ENCODE measurements at places on chromosomes 1 and 21.
A peak's percentile ranks its signal among the peaks of the same experiment; 100 is the strongest.

GRCh38 chr1:28208818-28209441 is 23.9 kb downstream of the DNAJC8 start:
- DNase-seq: peak; percentile 63

- no peak for DNase-seq
These were observed 7.3 kb upstream of the TARS2 start for GRCh38 chr1:150479927-150480352.

- DNase-seq: no peak
These were observed 18.8 kb downstream of the TMCC2 start for GRCh38 chr1:205246351-205247119.

GRCh38 chr1:35619237-35620121 is 21.8 kb downstream of the PSMB2 start:
- DNase-seq: no peak

- DNase-seq: no peak
These were observed 742 bp downstream of the TMEM222 start for GRCh38 chr1:27322569-27323240.

GRCh38 chr1:55670331-55671082 is 455.3 kb upstream of the USP24 start:
- DNase-seq: no peak

DNA sequence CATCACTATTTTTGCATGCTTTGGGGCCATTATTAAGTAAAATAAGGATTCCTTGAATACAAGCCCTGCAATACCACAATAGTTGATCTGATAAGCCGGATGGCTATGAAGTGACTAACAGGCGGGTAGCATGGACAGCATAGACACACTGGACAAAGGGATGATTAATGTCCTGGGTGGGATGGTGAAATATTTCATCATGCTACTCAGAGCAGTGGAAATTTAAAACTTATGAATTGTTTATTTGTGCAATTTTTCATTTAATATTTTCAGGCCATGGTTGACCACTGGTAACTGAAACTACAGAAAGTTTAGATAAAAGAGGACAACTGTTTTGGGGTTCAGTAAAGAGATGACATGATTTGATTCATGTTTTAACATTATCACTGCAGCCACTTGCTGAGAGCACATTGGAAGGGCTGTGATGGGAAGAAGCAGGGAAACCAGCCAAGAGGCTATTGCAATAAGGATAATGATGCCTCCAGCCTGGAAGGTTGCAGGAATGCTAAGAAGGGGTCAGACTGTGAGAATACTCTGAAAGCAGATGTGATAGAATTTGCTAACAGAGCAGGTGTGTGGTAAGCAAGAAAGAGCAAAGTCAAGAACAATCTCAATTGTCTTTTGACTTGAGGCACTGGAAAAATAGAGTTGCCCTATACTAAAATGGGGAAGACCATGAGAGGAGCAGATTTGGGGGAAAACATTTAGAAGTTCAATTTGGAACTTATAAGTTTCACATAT is 62.5 kb upstream of the TNFSF4 start:
- DNase-seq: no peak

DNA sequence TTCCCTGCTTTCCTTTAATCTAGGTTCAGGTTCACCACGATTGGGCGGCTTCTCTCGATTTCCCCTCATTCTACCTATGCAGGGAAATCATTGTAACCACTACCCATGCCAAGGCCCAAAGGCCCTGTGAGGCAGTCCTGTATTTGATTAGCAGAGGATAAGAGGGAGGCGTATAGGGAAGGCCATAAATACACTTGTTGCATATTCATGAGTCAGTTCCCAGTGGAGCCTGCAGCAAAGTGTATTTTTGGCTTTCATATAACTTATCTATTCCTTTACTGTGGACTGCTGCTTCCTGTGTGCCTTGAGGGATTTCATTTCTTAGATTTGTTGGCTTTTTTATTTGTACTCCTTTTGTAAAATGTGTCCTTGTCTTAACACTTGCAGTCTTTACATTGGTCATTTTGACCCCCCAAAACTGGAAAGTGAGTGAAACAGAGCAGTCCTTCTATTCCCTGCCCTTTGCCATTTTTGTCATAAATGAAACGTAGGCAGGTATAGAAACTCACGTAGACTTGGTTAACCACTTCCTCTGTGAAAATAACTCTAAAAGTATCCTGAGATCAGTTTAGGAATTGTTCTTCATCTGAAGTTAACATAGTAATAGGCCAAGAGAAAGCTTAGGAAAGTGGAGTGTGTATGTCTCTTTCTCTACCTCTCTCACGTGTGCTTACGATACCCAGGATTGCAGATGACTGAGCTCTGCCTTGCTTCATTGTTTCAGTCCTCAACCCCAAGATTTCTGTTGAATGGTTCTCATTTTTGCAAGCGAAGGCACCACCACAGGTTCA is 19.6 kb upstream of the KCNQ4 start:
- no peak for DNase-seq

GRCh38 chr1:230205719-230206198 is 138.7 kb downstream of the GALNT2 start:
- DNase-seq: no peak

GRCh38 chr1:115983584-115983983 is 7.3 kb downstream of the SLC22A15 start:
- DNase-seq: no peak

GRCh38 chr1:51274676-51275075 is 38.6 kb downstream of the RNF11 start:
- no peak for DNase-seq

- DNase-seq: no peak
These were observed 611 bp upstream of the PIK3C2B start for GRCh38 chr1:204495078-204495753.

- no peak for DNase-seq
These were observed 459.1 kb downstream of the SETD4 start for GRCh38 chr21:35601211-35601610.

DNA sequence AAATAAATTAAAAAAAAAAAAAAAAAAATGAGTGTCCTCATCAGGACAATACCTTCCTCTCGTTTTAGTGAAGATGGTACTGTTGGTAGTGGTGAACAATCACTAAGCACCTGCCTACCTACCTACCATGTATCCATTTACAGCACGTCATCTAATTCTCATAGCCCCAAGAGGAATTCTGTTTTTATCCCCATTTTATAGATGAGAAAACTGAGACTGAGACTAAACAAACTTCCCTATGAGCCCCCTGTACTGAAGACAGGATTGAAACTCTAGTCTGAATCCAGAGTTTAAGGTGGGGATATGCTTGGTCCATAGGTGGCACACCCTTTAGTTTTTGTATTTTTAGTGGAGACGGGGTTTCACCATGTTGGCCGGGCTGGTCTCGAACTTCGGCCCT is 17.3 kb upstream of the THEMIS2 start:
- DNase-seq: no peak

GRCh38 chr1:30518696-30519095 is 204.7 kb downstream of the MATN1 start:
- DNase-seq: no peak

GRCh38 chr1:113872219-113872935 is 865 bp upstream of the PTPN22 start:
- no peak for DNase-seq

- no peak for DNase-seq
These were observed 129.2 kb downstream of the ROR1 start for GRCh38 chr1:63902844-63903589.

- DNase-seq: no peak
These were observed 84.4 kb downstream of the STUM start for GRCh38 chr1:226632922-226633351.

GRCh38 chr1:113197719-113198330 is 124.8 kb downstream of the LRIG2 start:
- no peak for DNase-seq

DNA sequence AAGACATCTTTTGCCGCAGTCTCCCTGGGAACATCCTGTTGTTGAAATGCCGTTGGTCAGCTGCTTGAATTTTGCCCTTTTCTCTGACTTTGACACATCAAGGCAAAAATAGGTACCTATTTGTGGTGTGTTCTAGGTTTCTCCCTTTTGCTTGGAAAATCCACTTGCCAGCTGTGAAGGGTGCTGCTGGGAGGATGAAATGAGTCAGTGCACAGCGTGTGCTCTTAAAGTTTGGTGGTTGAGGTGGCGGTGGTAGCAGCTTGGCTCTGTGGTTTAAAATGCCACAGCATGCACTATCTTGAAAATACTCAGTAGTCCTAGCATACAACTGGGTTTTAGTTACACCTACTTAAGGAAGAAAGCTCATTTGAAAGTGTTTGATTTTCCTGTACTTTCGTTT is 183.8 kb downstream of the DHRS3 start:
- no peak for DNase-seq

GRCh38 chr1:65921446-65921845 is 128.8 kb downstream of the PDE4B start:
- no peak for DNase-seq

- DNase-seq: no peak
These were observed 182.1 kb downstream of the MRPL39 start for GRCh38 chr21:25425156-25425555.

DNA sequence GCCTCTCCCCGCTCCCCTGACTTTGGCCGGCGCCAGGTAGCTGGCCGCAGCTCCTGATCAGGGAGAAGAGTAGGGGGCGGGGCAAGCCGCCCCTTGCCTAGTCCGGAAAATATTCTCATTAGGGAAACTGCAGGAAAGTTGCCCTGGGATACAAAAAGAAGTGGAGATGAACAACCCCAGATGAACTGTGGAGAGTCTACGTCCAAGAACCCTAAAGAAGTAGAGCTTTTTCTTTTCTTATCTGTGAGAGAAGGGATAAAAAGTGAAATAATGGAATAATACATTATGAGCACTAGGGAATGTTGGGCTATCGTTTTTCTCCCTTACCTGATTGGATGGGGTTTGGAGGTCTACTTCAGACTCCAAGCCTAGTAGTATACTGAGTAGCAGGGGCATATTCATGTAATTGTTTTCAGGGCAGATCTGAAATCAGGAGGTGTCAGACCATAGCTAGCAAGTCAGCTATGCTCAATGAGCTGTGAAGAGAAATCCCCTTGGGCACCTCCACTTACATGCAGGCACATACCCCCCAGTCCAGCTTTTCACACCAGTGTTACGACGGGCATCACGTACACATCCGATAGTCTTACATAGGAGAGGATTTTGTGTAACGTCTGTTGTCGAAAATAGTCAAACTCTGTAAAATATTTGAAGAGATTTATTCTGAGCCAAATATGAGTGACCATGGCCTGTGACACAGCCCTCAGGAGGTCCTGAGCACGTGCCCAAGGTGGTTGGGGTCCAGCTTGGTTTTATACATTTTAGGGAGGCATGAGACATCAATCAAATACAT is 1.7 kb upstream of the DUSP10 start:
- peak; percentile 47 for DNase-seq

GRCh38 chr1:151811181-151811580 is 6.0 kb upstream of the LINGO4 start:
- no peak for DNase-seq

GRCh38 chr1:183877053-183877720 is 72.3 kb downstream of the RGL1 start:
- DNase-seq: no peak

DNA sequence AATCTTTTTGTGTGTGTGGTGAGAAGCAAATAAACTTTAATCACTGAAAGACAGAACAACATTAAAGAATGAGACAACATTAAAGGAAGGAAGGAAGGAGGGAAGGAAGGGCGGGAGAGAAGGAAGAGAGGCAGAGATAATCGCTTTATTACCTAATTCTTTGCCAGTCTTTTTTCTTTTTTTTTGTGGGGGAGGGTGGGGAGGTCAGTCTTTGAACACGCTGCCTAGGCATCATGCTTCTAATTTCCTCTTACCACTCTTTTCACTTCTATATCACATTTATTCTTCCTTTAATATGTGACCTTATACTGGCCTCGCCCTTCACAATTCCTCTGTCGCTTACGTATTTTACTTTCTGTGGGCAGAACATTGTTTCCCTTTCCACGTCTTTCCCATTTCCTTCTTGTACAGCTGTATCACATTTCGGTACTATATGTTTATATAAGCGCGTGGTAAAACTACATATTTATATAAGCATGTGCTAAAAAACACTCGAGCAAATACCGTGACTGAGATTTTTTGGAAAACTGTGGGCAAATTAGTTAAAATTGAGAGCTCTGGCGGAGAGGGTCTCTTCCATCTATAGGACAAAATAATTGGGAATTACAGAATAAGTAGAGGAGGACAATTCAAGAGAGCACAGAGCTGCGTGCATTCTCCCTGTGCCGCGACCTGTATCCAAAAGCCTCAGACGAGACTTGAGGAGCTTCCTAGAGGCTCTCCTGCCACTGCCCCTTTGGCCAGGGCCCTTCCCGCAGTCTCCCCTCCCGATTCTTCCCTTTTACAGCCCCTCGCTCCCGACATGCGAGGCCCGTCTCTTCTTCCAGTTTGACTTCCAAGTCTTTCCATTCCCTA is 823 bp upstream of the PRKAA2 start:
- no peak for DNase-seq

- no peak for DNase-seq
These were observed 41.6 kb downstream of the CATSPERE start for GRCh38 chr1:244502630-244503029.

DNA sequence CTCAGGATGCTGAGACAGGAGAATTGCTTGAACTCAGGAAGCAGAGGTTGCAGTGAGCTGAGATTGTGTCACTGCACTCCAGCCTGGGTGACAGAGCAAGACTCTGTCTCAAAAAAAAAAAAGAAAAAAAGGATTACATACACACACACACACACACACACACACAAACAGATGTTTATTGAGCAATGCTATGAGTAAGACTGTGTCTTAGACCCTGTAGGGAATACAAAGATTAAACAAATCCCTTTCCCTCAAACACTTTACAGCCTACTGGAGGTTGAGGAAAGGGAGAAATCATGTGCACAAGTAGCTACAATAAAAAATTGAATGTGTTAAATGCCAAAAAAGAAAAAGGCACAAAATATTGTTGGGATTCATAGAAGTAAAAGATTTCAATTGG is 58.1 kb downstream of the RPAP2 start:
- no peak for DNase-seq

All from D341Med (cell line).